ENCODE measurements at places on chromosomes 6 and 20.

DNA sequence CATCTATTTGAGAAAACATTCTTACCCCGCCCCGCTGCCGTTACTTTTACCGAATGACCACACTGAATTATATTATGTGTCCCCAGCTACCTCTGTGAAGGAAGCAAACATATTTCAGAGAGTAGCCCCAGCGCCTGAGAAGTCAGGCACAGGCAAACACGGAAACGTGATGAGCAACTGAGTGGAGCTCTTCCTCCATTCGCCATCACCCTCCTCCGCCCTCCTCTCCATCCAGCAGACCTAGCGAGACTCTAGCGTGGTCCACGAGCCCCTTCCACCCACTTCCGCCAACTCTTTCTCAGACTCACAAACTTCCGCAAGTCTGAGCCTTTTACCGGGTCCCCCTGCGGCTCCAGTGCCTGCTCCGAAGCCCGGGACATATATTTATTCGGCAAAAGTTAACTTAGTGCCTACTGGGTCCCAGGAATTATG lies 582 bp downstream of the SNRPB start:
- DNase-seq = no peak

- no peak for DNase-seq
These were observed 95.4 kb downstream of the OGFRL1 start for GRCh38 chr6:71383901-71384489.

GRCh38 chr6:100509101-100509500 lies 44.4 kb upstream of the SIM1 start:
- no peak for DNase-seq

- no peak for DNase-seq
These were observed 24.5 kb upstream of the SEC63 start for GRCh38 chr6:107982486-107982885.

- DNase-seq = no peak
These were observed 45.3 kb upstream of the SMIM8 start for GRCh38 chr6:87277123-87277522.

GRCh38 chr20:35166242-35166830 lies 5.5 kb upstream of the PROCR start:
- no peak for DNase-seq

DNA sequence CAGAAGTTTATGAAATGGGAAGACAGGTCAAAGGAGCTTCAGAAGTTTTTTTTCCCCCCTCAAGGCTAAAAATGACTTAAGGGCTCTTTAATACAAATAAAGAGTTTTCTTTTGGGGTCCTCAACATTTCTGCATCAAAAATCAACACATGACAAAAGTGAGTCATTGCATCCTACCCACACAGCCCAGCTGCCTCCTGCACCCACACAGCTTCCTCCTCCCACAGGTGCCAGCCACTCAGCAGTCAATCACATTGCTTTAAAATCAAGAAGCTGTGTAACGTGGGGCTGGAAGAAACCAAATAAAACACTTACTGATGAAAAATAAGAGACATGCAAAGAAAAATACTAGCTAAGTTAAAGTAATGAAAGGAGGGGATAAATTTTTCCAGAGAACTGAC lies 68.5 kb downstream of the MAP3K5 start:
- DNase-seq = no peak

GRCh38 chr6:156910938-156911337 lies 133.8 kb downstream of the ARID1B start:
- DNase-seq = no peak
